ENCODE measurements at places on chromosomes 5 and 9. TPM values are rescaled to one million over a fixed set of nuclear protein-coding genes. Genes with fewer than 3 reads are reported as not detected.

Gene CCT5
- total RNA-seq: 511 TPM

Gene CDH6
- total RNA-seq: 11.3 TPM

Gene PHF2
- 12.1 TPM for total RNA-seq

Gene CYLC2
- total RNA-seq: not detected

Gene ZNF483
- total RNA-seq: 2.3 TPM

Gene FOXD4L6
- total RNA-seq: 0.05 TPM

Gene LCN12
- total RNA-seq: not detected

Gene NRARP
- 14.6 TPM for total RNA-seq

Gene PLCXD3
- total RNA-seq: not detected

Gene CBY3
- total RNA-seq: not detected

Gene CARD9
- total RNA-seq: under 0.01 TPM

Gene RGS3
- 19.0 TPM for total RNA-seq

Gene ASTN2
- total RNA-seq: 0.28 TPM

Gene SPINK6
- total RNA-seq: 10.8 TPM

Gene TAF11L10
- not detected for total RNA-seq

Gene UAP1L1
- total RNA-seq: 2.7 TPM

Gene SHISAL2B
- not detected for total RNA-seq

Gene FAM78A
- 0.37 TPM for total RNA-seq

Gene FCN2
- not detected for total RNA-seq

Gene ENTREP1
- 2.5 TPM for total RNA-seq

Gene ARHGEF39
- 5.5 TPM for total RNA-seq

Gene LCN6
- total RNA-seq: not detected

Gene DCAF10
- 11.0 TPM for total RNA-seq

Gene KIAA1191
- total RNA-seq: 86.1 TPM

Gene CCNI2
- 0.93 TPM for total RNA-seq

Gene TBCA
- total RNA-seq: 303 TPM

Gene ITGA1
- total RNA-seq: 0.79 TPM

Gene ABO
- 0.42 TPM for total RNA-seq

Gene UBTD2
- 11.1 TPM for total RNA-seq

Gene FOXD4L4
- total RNA-seq: 0.19 TPM

Gene SOHLH1
- total RNA-seq: not detected

Data from airway epithelial cell (primary cell).